ENCODE measurements at places on chromosomes 3 and 15.

DNA sequence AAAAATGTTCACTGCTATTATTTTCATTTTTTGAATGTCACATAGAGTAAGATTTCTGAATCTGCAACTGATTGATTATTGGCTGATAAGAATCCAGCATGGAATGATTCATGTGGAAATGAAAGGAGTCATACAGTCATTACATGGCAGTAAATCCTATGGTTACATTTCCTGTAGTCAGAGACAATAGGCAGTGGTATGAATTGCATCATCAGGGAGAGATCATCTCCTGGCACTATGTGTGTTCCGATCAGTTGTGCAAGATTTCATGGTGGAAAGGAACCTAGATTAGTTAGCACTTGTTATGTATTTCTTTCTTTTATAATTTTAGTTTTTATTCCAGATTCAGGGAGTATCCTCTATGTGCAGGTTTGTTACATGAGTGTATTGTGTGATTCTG lies 38.8 kb downstream of the SLC12A1 start:
- no peak for DNase-seq

GRCh38 chr3:26132942-26133341 lies 343.1 kb downstream of the OXSM start:
- no peak for DNase-seq

GRCh38 chr15:33311312-33311971 lies 675 bp downstream of the RYR3 start:
- no peak for DNase-seq

DNA sequence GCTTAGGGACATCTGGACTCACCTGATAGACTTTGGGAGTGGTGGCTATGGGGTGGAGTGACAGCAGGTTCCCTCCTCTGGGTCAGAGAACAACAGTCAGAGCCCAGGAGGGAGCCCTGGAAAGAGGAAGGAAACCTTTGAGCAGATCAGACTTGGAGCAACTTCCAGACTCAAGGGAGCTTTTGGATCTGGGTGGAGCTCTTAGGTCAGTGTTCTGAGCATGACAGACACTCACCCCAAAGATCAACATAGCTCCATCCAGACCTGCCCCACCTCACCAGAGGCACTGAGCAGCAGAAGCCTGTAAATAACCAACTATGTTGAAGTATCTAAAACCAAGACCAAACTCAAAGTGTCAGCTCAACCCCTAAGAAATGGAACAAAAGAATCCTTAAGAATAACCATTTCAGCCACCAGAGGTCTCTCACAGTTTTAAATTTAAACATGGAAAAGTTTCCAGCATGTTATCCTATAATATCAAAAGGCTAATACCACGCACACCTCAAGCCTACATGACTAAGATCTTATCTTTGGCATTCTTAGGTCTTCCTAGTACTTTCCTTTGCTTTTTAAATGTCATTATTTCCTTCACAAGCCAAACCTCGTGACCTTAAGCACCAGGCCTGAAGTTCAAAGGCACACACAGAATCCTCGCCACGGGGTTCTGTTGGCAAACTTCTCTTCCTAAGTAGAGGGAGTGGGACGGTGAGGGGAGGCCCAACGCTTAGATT lies 56.4 kb downstream of the UMPS start:
- DNase-seq = peak; percentile 8

DNA sequence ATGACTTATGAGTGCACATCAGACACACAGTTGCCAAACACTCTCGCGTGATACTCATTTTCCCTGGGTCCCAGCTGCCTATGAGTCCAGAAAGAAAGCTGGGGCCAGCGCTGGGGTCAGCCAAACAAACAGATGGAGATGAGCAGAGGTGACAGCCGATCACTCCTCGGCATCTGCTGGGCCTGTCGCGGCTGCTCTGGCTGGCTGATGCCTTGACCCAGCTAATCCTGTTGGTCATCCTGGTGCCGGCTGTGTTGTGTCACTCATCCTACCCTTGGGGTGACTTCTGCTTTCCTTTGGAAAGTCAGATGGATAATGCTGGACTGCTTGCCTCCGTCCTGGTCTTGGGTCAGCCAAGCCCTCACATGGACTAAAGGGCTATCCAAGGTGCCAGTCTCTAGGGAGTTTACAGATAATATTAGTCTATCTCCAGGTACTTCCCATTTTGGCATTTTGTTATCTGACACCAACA lies 105.3 kb upstream of the PDZRN3 start:
- no peak for DNase-seq

DNA sequence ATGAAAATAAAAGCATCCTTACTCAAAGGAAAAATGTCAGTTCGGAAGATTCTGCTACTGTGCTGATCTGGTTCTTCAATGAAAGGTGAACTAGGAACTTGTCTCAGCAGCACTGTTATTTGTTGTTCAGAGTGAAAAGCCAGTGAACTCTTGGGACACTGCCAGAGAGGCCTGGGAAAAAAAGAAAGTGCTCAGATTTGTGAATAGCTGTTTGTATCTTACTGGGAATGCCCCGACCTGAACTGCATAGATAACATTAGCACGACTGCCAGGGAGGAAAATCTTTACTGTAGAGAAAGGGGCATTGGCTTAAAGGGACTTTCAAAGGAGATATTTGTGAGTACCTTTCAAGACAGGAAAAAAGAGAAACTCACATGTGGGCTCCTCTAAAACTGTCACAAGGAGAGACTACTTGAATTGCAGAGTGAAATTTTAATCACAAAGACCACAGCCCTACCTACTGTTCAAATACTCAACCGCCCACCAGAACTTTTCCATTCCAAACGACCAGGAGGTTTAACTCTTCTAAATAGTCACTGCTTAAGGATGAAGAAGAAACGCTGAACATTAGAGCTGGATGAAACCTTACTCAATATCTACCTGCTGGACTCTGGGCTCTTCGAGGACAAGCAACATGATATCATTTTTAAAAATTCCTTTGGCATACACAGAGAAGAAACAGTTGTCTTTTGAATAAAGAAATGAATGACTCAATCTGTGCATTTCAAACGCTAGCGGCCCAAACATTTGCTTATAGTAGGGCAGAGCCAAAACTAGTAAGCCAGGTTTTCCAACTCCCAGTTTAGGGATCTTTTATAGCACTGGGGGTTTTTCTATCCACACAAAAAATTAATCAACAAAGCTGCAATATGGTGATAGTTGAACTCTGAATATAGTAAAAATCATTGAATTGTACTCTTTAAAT lies 13.4 kb downstream of the TAMM41 start:
- DNase-seq = no peak

GRCh38 chr3:52829906-52830463 lies 487 bp downstream of the ITIH4 start:
- no peak for DNase-seq

- DNase-seq = no peak
These were observed 299.0 kb downstream of the NR2F2 start for GRCh38 chr15:96629511-96629910.

GRCh38 chr3:172913911-172914655 lies 163.6 kb downstream of the ECT2 start:
- no peak for DNase-seq

GRCh38 chr3:161208931-161209330 lies 12.2 kb upstream of the NMD3 start:
- no peak for DNase-seq

GRCh38 chr3:28853830-28854229 lies 427.0 kb upstream of the RBMS3 start:
- no peak for DNase-seq
